ACHN (cell line): ENCODE measurements at places on chromosomes 2 and 18.
A peak's percentile ranks its signal among the peaks of the same experiment; 100 is the strongest.

GRCh38 chr2:194087089-194087958, 1569.7 kb upstream of the SLC39A10 start:
- no peak for DNase-seq

DNA sequence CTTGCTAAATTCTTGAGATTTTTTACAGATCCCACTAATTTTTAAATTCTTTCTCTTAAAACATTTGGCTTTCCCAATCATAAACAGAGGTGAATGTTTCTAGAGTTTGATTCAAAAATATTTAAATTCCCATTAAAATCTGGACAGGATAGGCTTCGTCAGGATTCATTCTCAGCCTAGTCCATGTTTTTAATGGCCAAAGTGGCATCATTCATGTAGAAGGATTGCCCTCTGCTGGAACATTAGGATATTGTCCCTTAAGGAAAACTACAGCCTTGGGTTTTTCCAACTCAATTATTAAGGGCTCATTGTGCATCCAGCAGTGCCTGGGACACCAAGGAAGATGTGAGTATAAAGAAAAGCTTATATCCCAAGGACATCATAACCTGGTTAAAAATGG, 71.7 kb downstream of the TPGS2 start:
- peak; percentile 59 for DNase-seq

- no peak for DNase-seq
Measured at GRCh38 chr2:28225473-28226080, 167.1 kb upstream of the FOSL2 start.

- no peak for DNase-seq
Measured at GRCh38 chr2:30218814-30219213, 12.5 kb upstream of the LBH start.

GRCh38 chr2:102489646-102490045, 16.6 kb downstream of the SLC9A4 start:
- no peak for DNase-seq

DNA sequence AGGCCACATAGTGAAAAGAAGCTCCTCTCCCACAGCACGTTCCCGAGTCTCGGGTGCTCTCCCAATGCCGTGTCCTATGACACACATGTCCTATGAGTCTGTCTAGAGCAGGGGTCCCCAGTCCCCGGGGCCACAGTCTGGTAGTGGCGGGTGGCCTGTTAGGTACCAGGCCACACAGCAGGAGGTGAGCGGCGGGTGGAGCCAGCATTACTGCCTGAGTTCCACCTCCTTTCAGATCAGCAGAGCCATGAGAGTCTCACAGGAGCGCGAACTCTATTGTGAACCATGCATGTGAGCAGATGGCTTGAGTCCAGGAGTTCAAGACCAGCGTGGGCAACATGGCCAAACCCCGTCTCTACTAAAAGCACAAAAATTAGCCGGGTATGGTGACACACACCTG, 112.6 kb downstream of the ZBTB7C start:
- DNase-seq, result no peak

DNA sequence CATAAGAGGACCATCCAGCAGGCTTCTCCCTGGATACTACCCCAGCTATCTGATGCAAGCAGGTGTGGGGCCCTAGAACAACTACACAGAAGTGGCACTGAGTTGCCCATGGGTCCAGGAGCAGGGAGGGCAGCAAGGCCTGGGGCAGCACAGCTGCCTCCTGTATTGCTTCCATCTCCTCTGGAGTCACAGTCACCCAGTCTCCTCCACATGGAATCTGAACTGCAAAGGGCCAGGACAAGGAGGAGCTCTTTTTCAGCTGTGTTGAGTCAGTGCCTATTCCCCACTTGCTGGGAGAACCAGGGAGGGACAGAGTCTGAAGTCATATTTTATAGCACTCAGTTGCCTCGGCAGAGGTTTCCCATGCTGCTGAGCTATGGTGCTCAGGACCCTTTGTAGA, 67.9 kb upstream of the ALPP start:
- DNase-seq, result no peak

DNA sequence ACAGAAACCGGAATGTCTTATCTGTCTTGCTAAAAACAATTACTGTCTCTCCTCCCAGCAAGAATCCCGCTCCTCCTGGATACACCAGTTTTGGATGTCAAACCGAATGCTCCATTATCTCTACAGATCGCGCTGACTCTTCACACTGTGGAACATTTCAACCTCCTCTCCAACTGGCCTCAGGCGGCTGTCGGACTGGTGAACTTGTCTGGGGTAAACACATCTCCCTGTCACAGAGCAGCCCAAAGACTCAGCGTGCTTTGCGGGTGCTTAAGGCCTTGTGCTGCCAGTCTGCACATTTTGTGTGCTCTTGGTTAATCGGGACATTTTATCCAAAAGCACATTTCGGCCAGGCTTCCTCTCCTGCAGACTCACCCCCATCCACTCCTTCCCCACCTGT, 173.1 kb downstream of the ICOS start:
- no peak for DNase-seq

DNA sequence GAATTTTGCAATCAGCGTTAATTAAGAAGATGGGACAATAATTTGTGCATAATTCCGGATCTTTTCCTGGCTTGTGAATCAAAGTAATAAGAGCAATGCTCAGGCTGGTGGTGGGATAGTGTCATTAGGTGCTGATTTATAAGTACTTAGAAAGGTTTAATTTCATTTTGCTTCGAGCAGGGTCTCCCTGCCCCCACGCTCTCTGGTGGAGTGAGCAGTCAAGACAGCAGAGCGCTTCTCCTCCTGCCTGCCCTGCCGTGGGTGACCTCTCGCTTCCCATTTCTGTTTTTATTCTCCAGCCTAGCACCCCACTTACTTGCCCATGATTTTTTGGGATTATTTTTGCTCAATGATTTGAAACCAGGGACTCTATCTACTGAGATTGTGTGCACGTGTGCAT, 7.1 kb downstream of the ASB18 start:
- no peak for DNase-seq

DNA sequence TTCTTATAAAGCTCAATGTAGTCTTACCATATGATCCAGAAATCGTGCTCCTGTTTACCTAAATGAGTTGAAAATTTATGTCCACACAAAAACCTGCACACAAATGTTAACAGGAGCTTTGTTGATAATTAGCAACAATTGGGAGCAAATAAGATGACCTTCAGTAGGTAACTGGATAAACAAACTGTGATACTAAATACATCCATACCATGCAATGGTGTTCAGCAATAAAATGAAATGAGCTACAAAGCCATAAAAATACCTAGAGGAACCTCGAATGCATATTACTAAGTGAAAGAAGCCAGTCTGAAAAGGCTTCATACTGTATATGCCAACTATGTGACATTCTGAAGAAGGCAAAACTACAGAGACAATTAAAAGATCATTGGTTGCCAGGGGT, 185.6 kb upstream of the HNRNPA3 start:
- DNase-seq, result no peak

- DNase-seq, result no peak
Measured at GRCh38 chr2:79513711-79514110, 860 bp downstream of the CTNNA2 start.

- no peak for DNase-seq
Measured at GRCh38 chr2:153132418-153132817, 346.1 kb downstream of the RPRM start.

DNA sequence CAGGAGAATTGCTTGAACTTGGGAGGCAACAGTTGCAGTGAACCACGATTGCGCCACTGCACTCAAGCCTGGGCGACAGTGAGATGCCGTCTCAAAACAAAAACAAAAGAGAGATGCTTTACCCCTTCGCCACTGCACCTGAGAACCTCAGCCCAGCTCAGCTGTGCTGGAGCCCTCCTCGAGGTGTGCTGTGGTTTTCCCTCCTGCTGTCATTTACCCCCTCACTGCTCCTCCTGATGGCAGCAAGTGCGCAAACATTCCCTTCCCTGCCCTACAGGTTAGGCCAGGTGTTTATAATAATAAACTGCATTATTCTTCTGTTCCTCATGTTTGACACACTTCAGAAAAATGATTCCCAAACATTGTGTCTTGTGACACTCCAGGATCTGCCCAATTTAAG, 8.4 kb downstream of the FBXO36 start:
- no peak for DNase-seq

DNA sequence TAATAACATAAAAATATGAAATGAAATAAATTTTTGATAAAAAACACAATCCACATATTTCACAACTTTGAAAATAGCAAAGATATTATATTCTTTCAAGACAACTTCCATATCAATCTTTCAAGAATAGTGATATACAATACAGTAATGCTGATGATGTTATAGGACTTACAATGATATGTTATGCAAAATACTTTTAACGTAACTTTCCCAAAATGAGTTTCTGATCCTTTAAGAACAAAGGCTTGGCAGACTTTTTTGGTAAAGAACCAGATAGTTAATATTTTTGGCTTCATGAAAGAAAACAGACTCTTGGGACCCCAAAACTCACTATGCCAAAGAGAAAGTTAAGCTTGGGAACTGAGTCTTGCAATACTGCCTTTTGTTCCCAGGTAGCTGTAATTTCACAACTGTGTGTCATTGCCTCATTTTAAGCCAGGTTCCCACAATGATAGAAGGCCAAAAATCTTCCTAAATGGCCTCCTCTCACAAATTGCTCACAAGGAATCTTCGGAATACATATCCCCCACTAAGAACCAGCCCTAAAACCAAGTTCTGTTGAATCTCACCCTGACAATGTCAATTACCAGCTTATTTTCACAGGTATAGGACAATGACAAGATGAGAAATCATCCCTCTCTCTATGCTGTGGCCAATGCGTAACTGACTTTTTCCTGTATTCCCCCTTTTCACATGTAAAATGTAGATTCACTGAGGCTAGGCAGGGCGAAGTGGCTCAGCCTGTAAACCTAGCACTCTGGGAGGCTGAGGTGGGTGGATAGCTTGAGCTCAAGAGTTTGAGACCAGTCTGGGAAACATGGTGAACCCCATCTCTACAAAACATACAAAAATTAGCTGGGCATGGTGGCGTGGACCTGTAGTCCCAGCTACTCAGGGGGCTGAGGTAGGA, 54.8 kb upstream of the STRN start:
- DNase-seq, result no peak

DNA sequence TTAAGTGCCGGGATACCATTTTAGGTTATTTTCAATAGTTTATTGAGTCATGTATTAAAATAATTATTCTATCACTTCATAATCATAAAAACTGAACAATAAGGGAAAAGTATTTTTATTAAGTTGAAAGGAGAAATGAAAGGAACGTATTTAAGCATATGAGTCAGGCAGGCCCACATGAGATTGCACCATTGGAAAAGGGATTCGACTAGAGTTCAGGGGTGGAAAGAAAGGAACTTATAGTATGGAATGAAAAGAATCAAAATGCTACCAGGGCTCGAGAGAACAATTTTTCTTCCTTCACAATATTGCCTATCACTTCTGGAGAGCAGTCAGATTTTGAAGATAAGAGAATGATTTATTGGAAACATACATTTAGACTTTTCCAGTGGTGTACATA, 516.5 kb upstream of the NETO1 start:
- DNase-seq, result no peak

DNA sequence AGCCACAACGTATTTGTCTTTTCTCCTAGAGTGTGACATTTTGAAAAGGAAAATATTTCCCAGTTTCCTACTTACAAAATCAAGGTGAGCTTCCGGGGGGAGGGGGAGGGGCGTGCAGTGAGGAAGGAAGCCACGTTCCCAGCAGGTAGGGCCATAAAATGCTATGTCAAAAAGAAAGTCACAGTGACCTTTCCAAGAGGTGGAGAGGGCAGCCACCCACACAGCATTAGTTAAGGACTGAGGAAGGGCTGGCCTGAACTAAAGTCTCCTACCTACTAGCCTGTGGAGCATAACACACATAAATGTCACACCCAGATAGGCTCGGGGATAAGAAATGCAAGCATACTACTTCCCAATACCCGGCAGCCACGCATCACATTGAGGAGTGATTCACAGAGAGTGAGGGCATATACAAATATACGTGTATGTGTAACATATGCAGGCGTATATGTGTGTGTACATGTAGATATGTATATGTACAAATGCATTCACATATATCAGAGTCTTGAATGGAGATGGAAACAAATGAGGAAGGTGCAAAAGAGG, 191.1 kb downstream of the STK39 start:
- DNase-seq, result no peak

DNA sequence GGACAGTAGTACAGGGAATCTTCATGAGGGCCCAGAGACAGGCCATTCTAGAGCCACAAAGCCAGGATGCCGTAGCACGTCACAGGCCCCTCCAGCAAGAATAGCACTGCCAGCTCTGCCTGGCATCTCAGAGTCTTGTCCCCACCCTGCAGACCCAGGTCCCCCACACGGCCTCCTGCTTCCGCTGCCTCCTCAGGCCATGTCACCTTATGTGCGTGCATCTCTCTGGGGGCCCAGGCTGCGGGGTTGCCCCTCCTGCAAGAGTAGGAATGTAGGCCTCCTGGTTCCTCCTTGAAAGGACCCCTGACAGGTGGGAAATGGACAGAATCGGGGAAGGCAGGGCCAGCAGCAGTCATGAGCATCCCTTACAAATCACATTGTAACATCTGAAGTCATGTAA, 49.8 kb downstream of the ADI1 start:
- no peak for DNase-seq

DNA sequence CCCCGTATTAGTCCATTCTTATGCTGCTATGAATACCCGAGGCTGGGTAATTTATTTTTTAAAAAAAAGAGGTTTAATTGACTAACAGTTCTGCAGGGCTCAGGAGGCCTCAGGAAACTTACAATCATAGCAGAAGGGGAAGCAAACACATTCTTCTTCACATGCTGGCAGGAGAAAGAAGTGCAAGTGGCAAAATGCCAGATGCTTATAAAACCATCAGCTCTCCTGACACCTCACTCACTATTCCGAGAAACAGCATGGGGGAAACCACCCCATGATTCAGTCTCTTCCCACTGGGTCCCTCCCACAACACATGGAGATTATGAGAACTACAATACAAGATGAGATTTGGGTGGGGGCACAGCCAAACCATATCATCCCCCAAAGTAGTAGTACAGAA, 2148.5 kb upstream of the PIK3C3 start:
- no peak for DNase-seq
